GM13977 (cell line): ENCODE measurements at places on chromosomes 4 and X.
A peak's percentile ranks its signal among the peaks of the same experiment; 100 is the strongest.

GRCh38 chr4:27350161-27350560 lies 489.5 kb downstream of the STIM2 start:
- DNase-seq: no peak

DNA sequence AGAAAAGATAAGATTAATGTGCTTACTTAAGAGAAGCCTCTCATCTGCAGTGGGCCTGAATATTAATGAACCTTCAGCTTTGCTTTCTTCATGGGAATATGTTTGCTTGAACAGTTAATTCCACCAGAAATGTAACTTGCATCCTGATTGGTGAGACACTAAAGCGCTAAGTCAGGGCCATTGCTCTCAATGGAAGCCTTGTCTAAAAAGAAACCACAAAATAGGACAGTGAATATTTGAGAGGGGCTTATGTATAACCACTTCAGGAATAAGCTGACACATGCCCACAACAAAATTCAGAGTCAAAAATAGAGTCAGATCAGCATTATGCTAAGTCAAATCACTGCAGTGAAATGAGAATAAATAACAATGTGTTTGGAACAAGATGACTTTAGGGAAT lies 1125.8 kb downstream of the STIM2 start:
- no peak for DNase-seq

DNA sequence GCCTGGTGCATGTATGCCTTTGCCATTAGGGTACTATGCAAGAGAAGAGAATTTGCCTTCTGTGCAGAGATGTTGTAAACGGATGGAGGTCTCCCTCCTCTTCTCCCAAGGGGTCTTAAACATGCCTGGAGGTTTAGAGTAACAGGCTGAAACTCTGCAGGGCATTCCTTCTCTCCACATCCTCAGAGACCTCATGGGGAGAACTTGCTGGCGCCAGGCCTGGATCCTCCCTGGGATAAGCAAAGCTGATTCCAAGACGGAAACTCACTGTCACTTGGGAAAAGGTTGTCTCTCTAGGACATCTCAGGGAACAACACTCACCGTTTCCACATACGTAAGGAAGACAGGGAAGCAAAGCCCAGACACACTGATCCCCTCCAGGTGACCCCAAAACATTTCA lies 76.9 kb upstream of the GPM6B start:
- DNase-seq: no peak

DNA sequence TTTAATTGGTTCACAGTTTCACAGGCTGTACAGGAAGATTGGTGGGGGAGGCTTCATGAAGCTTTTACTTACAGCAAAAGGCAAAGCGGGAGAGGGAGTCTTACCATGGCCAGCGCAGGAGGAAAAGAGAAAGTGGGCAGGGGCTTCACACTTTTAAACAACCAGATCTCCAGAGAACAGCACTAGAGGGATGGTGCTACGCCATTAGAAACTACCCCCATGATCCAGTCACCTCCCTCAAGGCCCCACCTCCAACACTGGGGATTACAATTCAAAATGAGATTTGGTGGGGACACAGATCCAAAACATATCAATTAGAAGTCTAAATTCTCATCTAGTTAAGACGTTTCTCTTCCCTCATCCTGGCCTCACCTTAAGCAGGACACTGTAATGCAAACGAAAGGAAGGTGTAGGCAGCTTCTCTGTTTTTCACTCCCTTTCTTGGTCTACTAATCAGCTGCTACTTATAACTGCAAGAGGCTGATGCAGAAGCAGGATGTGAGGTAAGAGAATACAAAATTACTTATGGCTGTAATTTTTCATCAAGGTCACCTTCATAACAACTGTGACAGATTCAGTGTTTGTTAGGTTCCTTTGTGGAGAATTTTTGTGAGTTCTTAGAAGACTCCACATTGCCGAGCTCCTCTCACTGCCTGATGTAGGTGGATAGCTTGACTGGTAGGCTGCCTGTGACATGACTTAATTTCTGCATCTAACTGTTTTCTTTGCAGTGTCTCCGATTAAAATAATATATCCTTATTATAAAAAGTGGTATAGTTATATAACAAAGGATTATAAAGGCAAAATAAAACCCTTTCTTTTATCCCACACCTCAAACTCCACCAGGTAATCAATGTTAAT lies 255.1 kb downstream of the IL15 start:
- no peak for DNase-seq

DNA sequence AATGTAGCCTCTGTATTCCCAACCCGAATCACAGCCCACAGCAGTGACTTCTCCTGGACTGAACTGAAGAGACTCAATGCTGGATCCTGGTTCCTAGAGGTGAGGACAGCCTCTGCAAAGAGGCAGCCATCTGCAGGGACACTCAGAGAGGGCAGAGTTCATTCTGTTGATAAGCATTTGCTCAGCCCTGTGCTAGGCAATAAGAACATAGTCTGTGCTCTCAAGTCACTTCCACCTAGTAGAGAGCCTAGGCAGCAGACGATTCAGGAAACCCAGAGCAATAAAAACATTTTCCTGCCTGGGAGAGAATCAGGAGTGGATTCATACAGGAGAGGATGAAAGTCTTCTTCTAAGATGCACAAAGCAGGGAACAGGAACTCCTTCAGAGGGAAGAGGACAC lies 4.3 kb downstream of the GDPD2 start:
- no peak for DNase-seq

- DNase-seq: no peak
Observed at GRCh38 chr4:54169176-54169575, 59.9 kb upstream of the PDGFRA start.

DNA sequence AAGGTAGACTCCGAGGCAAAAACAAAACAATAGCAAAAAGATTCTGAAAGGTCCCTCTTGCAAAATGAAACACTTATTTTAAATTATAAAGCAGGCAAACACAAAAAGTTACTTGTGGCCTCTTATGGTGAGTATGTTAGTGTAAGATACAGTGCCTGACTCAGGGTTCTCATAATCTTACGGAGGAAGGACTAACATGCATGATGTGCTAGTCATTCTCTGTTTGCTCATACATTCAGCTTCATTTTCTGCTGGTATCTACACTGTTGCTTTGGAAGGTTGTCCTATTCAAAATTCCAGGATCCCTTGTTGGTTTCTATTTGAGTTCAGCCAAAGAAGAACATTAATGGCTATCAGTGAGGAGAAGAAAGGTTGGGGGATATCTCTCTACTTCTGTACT lies 249.1 kb upstream of the FAM47A start:
- no peak for DNase-seq

DNA sequence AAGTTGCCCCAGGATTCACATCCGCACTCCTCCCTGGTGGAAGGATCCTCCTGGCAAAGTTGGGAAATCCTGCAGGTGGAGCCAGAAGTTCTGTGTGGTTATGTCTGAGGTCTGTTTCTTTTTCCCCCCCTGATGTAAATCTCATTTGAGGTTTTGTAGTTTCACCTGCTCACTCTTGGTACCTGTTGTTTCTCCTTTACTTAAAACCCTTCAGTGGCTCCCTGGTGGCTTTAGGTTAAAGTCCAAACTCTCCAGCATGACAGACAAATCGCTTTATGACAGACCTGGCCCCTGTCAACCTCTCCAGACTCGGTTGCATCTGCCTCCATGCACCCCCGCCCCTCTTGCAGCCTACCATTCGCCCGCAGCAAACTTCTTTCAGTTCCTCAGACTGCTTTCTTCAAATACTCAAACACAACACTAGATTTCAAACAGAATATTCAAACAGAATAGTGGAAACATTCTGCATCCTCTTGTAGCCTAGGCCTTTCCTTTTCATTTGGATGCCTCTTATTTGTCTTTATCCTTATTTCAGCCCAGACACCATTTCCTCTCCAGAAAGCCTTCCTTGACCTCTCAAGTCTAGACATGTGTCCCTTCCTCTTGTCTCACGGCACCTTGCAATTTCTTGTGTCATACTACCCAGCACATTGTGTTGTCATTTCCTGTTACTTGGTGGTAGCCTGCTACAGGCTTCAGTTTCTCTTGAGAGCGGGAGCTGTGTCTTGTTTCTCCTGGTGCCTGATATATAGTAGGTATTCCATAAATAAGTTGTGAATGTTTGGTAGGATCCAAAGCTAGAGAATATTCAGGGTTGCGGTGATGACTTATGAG lies 24.8 kb downstream of the IL13RA1 start:
- DNase-seq: peak; percentile 34

GRCh38 chr4:129822701-129823100 lies 726.7 kb downstream of the C4orf33 start:
- no peak for DNase-seq

- peak; percentile 52 for DNase-seq
Observed at GRCh38 chrX:119266364-119266995, 30.4 kb downstream of the PGRMC1 start.

GRCh38 chr4:138392751-138393308 lies 150.7 kb upstream of the SLC7A11 start:
- no peak for DNase-seq

GRCh38 chrX:148385471-148385870 lies 114.9 kb upstream of the AFF2 start:
- DNase-seq: no peak

GRCh38 chr4:165308606-165309005 lies 18.9 kb upstream of the MSMO1 start:
- DNase-seq: no peak

GRCh38 chr4:151408630-151409469 lies at the start of gene FHIP1A:
Gene FHIP1A, plus strand, starts transcription at chr4:151409176. Its CDS starts 157,084 bp downstream, at chr4:151566260.
- DNase-seq: peak; percentile 89

- peak; percentile 67 for DNase-seq
Observed at GRCh38 chrX:66638591-66639500, at the start of gene EDA2R. Gene EDA2R, minus strand, starts transcription at chrX:66639078. Its CDS starts 23,058 bp downstream, at chrX:66616020.

DNA sequence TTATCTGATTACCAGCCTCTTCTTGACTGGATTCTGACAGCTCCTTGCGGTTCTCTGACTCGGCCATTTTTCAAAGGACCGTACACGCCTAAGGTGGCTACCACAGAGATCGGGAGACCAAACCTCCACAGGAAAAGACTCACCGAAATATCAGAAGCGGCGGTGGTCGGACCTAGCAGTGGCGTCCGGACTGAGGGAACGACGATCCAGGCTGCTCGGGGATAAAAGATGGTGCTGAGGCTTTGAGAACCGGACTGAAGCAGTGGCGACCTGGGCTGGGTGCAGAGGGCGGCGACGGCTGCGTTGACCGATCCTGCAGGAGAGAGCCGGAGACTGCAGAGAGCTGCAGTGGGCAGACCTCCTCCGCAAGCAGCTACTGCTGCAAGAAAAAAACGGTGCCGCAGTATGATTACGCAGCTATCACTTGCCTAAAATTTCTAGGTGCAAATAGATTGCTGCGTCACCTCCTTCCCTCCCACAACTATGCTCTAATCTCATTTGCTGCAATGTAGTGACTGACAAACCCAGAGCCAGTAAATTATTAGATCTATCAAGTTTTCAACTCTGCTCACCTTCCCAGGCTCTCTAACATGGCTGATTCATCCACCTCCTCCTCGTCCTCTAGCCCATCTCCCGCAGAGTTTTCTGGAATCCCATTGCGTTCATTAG lies at the start of gene NAP1L2:
NAP1L2 (minus strand) TSS at position 426 of the 669 bp plus-strand sequence; CDS start at position 67, 359 bp downstream.
- peak; percentile 31 for DNase-seq

DNA sequence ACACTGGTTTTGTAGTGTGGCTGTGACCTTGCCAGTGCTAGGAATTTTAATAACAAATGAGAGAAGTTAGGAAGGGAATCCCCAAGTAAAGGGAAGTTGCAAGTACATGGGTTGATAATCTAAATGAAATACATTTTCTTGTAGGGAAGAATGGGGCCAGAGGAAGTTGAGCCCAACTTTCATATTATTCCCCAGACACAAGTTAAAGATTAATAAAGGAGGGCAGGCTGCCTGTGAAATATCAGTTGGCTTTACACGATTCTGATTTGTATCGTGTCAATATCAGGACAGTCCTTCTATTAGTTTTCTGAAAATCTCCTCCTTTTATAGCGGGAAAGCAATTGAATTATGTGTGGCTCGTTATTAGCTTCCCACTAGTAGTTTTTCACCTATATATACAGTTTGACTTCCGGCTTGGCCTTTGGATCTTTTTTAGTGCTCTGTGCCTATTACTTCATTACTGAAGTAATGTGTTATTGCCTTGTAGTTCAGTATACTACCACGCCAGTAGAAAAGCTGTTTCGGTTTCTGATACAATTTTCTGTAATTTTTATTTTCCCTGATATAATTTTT lies 1.7 kb downstream of the PDLIM5 start:
- DNase-seq: no peak

DNA sequence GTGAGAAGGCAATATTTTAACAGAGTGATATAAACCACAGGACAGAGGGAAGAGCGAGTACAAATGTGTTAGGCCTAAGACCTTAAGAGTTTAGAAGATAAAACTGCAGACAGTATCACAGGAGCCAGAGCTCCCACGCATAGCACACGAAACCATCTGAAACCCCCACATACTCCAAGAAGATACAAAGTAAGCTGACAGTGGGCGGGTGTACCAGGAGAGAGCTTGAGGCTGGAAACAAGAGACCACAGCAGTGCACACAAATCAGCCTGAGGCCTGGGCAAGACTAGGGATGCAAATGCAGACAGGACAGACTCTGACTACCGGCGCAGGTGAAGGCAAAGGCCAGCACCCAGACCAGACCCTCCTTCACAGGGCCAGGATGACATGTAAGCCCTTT lies 54.1 kb upstream of the ARHGAP24 start:
- no peak for DNase-seq

GRCh38 chr4:150577796-150578195 lies 4.2 kb upstream of the MAB21L2 start:
- DNase-seq: no peak

DNA sequence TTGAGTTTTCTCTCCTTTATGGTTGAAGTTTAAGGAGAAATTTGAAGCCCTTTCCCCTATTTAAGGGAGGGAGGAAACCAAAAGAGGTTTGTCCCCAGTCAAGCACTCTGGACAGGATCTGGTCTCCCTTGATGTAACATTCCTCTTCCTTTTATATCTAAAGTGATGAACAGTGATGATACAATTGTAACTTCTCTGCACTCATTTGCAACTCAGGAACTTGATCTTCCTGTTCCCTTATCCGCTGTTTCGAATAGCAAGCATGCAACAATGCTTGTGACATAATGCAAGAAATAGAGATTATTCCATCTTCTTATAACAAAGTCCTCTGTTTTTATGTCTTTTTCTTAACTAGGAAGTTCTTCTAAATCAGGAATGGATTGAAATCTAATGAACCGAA lies 18.3 kb downstream of the ALPK1 start:
- no peak for DNase-seq

DNA sequence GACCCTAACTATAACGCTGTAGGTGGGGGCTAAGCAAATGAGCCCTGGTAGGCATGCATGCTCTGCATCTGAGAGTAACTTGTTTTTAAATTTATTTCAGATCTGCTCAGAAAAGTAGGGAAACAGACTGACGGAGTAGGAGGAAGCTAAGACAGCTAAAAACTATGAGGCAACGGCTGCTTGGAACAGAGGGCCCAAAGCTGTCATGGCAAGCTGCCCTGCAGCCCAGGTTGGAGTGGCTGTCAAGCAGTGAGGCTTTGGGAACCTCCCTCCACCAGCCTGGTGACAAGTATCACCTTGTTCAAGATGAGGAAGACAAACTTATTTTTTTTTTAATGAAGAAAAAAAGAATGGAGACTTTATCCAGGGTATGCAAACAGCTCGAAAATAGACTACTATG lies 439.8 kb downstream of the NLGN4X start:
- DNase-seq: no peak

GRCh38 chr4:1175635-1176229 lies 3.3 kb upstream of the SPON2 start:
- DNase-seq: no peak
